Stimulated activated CD8-positive, alpha-beta memory T cell treated with anti-CD3 and anti-CD28 coated beads, Interleukin-7, amount 100 ng/mL, for 48 hours (primary cell): ENCODE measurements at places on chromosomes 16 and 17.

DNA sequence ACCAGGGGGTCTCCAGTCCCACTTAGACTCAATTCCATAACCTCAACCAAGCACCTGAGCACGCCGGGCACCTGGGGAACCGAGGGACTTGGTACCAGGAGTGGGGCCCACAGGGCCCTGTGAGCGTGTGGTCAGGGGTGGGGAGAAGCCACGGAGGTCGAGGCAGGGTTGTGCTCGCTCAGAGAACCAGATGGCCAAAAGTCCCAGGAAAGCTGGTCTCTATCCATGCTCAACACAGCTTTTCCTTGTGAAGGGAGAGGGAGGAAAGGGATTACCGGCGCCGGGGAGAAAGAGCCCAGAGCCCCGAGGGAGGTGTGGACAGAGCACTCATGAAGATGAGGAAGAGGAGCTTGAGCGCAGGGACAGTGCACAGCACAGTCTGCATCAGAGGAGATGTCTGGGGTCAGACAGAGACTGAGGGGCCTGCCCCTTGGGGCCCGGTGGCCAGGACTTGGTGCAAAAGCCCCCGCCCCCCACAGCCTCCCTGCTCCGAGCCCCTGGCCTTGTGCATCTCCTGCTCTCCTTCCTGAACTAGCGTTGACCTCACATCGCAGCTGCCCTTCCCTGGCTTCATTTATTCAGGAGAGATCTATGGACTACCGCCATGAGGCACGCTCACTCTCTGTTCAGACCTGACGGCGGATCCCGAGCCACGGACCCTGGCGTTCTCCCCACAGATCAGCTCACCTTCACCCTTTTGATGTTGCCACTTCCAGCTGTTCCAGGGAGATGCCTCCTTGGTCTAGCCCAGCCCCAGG is 355.4 kb upstream of the TNRC6C start:
- no peak for DNase-seq

- DNase-seq: no peak
These were observed 30.4 kb upstream of the FBXW10B start for GRCh38 chr17:15649861-15650421.

- no peak for DNase-seq
These were observed 53.5 kb downstream of the TIMM22 start for GRCh38 chr17:1050246-1050995.

DNA sequence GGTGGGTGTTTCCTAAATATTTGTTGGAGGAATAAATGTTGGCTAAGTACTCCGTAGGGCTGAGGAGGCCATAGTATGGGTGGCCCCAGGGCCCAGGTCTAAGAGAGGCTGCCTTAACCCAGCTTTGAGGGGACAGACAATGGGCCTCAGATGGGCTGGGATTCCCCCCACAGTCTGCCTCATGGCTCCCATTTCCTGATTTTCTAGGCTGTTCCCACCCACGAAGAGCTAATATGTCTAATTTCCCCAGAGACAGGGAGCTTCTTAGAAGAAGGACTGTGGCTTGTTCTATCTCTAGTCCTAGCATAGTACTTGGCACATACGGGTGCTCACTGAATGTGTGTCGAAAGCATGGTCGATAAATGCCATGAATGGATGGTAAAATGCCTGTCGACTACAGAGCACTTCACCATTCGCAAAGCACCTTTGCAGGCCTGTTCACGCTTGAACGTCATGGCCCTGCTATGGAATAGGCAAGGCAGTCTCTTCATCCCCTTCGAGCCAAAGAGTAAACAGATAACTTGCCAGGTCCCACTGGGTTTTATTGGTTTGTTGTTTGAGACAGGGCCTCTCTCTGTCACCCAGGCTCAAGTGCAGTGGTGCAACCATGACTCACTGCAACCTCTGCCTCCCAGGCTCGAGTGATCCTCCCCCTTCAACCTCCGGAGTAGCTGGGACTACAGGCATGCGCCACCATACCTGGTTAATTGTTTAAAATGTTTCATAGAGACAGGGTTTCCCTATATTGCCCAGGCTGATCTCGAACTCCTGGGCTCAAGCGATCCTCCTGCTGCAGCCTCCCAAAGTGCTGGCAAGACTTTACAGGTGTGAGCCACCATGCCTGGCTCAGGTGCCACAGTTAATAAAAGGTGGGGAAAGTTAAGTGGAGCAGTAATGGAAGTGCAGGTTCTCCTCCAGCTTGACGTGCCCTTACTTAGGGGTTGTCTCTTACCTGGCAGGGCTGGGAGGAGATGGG is 9.7 kb downstream of the CHAD start:
- no peak for DNase-seq

DNA sequence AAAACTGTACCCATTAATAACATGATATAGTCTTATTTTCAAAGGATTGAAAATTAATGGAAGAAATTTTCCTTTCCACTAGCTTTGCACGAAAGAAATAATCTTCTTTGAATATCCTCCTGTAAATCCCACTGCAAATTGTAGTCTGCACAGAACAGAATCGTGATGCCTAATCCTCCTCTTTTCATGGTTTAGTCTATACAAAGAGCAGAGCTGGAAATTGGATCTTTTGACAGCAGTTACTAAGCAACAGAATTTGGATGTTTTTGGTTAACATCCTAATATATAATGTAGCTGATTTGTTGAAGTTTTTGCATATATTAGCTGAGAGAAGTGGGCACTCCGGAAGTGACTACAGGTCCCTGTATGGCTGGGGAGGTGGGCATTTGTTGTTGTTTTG is 98.6 kb downstream of the WNT3 start:
- DNase-seq: no peak

DNA sequence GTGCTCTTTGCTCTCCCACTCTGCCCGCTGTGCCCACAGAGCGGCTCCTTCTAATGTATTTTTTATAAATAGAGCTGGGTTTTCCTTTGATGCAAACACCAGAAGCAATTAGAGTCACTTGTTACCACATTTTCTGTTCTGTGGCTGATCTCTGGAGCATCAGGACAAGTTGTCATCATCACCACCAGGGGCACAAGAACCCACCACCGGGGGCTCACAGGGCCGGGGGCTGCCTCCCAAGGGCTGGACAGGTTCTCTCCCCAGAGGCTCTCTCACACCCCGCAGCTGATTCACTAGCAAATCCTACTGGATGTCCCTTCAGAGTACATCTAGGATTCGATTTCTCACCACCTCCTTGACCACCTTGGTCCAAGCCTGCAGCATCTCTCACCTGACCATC is 18.5 kb downstream of the C16orf82 start:
- DNase-seq: no peak

GRCh38 chr17:63332286-63332685 is 113.8 kb downstream of the CYB561 start:
- DNase-seq: no peak

- no peak for DNase-seq
These were observed 930.1 kb upstream of the EEF2KMT start for GRCh38 chr16:6027733-6028132.

DNA sequence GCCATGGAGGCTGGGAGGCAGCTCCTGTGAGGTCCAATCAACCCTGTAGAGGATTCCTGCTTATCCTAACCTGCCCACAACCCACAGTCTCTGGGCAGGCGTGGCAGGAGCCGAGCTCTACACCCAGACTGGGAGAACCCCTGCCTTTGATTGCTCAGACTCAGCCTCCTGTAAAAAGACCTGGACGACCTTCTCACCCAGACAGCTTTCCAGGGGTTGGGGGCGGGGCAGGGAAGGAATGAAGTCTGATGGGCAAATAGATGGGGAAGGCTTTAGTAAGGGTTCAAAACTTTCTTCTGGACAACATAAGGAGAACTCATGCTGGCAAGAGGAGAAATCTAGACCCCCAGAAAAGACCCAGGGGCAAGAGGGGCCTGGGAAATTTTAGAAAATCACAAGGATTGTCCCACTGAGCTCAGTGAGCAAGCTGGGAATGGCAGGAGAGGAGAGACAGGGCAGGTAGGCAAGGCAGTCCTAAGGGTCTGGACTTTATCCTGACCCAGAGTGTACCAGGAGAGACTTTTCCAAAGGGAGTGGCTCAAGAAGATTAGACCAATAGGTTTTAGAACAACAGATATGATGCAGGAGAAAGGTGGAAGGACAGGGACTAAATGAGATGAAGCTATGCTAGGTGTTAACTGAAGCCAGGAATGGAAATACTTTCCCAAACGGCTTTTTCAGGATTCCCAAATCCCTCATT is 70.8 kb downstream of the TMEM132E start:
- DNase-seq: no peak

- peak; percentile 21 for DNase-seq
These were observed 4.9 kb downstream of the OR4D1 start for GRCh38 chr17:58153046-58153445.

- DNase-seq: no peak
These were observed 13.1 kb upstream of the TRAP1 start for GRCh38 chr16:3730161-3731125.

DNA sequence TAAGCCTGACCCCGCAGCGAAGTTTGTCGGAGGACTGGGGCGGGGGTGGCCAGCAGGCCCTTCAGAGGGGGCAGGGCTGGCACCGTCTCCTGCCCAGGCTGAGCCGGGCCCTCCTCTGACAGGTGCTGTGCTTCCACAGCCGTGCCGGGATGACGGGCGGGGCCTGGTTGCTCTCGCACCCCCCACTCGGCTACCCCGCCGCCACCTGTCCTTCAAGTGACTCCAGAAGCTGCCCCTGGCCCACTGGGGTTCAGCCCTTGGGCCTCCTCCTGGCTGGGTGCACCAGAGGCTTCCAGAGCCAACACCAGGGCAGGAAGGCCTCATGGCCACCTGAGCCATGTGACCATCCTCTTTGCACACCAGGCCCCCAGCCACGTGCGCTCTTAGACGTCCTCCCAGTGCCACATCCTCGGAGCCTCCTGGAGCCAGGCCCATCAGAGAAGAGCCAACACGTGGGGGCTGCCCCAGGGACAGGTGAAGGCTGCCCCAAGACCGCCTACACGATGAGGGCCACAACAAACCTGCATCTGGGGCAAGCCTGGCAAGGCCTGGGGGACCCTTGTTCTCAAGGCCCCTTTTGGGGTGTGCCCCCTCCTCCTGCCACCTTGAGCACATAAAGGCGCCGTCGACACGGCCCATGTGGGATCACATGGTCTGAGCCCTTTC is 7.2 kb downstream of the PDIA2 start:
- no peak for DNase-seq

DNA sequence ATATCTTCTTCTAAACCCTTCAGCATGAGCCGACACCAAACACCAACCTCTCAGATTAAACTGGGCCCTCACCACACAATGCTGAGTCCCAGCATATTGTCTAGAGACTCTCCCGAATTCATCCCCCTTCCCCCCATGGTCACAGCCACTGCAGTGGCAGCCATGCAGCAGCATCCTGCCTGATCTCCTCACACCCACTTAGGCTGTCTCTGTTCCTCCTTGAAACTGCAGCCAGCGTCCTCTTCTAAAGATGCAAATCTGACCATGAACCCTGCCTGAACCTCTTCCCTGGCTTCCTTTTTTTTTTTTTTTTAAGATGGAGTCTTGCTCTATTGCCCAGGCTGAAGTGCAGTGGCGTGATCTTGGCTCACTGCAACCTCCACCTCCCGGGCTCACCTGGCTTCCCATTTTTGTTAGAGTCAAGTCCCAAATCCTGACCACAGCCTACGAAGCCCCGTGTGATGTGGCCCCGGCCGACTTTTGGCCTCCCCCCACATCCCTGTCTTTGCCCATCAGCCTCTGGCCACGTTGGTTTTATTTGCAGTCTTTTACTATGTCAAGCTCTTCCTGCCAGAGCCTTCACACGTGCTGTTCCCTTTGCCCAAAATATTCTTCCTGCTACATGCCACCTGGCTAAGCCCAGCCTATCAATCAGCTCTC is 2.8 kb downstream of the FA2H start:
- DNase-seq: no peak

DNA sequence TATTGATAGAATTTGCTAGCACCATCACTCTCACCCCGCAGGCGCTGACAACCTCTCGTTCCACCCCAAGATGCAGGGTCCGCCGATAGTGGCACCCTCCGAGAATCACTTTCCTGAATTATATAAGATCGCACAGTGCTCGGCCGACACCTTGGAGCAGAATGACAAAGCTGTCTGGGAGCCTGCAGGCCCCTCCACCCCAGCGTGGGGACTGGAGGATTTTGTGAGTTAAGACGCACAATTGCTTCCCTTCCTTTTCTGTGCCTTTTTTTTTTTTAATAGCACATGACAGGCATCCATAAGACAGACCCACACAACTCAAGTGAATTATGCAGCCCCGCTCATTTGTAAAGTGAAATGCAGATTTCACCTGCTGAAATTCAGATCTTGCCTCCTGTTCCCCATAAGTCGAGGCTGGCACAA is 155.3 kb downstream of the C16orf78 start:
- DNase-seq: no peak

DNA sequence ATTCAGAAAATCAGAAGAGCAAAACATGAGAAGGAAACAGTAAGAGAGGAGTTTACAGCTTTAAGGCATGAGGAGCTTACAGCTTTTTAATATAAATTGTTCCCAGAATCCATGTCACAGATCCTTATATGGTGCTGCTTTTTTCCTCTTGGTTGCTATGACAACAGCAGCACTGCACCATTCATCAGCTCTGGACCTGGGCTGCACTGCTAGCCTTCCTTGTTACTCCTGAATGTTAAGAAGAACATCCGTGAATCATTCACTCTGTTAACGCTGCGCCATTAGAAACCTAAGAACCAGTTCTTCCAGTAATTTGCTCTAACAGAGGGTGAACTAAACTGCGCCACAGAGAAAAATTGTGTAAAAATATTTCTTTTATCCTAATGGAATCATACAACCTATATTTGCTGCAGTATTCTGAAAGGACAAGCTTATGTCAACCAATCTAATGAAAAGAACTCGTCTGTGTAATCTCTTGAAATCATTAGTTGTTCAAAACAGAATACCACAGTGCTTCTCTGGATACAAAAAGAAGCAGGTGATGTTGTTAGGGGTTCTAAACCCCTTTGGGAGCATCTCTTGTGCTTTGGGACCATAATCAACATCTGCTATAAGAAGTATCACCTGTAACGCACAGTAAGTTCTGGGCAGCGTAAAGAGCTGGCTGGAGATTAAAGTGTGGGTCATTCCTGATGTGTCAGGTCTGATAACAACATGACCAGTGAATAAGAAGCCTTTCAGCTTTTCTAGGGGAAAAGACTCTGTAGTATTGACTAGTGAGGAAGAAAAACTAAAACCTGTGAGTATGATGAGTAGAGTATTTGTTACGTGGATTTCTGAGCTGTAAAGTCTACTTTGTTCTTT is 151.2 kb downstream of the TANC2 start:
- no peak for DNase-seq

DNA sequence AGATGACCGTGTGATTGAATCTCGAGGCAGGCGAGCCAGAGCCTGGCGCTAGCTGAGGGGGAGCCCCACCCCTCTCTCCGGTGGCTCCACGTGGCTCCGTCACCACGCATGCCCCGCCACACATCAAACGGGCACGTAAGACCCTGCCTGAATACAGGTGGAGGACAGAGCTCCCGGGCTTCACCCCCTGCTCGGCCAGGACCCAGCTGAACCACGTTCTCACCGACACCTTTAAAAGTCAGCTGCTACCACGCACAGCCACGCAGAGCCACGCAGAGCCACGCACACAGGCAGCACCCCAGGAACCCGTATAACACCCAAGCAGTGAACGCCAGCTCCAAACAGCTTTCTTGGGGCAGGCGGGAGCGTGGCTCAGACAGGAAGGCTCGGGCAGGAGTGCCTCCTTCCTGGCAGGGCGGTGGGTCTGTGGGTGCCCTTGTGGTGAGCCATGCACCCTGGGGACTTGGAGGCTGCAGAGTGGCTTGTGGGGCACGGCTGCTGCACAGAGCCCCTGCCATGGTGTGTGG is 4.4 kb downstream of the TMEM204 start:
- no peak for DNase-seq
